Kidney (tissue), 22 donors: ENCODE measurements at places on chromosomes 7 and 10.

DNA sequence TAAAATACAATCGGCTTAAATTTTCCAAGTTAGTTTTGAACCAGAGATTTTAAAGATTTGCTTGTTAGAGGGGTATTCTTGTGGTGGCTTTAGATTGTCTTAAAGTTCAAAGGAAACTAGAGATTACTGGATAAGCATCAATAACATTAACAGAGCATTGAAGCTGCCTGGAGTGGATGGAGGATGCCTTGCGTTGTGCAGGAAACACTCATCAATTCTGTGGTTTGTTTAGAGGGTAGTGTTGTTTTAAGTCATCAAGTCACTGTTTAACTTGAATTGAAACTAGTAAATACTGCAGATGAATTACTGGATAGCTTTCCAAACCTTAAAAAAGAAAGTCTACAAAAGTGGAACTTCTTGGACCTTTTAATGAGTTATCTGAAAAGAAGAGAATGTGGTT is 218.6 kb downstream of the CELF2 start:
- no peak for DNase-seq

GRCh38 chr10:119368991-119369869 is 161.9 kb downstream of the GRK5 start:
- peak; percentile 56 for DNase-seq

- DNase-seq = no peak
These were observed 195.4 kb downstream of the MACC1 start for GRCh38 chr7:20021831-20022230.

GRCh38 chr10:94232711-94233383 is 129.9 kb downstream of the NOC3L start:
- no peak for DNase-seq

DNA sequence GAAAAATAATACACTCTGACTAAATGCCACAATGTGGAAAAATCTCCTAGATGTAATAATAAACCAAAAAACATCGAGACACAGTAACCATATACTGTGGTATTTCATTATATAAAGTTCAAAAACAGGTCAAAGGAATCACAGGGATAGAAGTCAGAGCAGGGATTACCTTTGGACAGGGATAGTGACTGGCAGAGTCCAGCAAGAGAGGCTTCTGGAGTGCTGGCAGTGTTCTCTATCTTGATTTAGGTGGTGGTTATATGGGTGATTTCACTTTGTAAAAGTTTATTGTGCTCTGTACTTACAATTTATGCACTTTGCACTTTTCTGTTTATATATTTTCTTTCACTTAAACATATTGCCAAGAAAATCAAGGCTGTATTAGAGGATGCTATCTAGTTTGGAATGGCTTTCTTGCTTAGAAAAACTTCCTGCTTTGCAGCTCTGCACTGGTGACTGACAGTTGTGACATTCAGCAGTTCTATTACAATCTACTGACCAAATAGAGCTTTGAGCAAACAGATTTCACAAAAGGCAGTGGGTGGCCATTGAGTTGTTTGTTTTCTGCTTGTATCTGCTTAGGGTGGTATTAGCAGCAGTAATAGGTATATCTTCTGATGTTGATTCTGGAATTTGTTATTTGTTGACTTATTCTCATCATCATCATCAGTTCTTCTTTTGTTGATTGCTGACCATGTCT is 263.6 kb upstream of the LRGUK start:
- no peak for DNase-seq

DNA sequence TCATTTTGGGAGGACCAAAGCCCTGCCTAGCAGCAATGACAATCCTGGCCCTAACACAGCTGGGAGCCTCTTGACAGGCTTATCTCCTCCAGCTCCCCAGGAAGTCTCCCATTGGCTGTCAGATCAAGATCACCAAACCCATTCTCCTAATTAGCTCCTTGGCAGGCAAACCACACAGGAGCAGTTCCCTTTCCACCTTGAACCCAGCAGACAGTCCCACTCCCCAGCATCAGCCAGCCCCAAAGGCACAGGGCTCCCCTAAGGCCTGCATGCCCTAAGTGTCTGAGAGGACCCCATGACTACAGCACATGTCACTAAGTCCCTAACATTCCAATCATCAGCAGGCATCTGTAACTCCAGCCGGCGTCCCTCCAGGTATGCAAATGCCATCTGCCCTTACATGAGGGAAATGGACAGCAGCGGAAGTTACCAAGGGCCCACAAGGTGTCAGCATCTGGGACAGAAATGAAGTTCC is 348.5 kb downstream of the KCNMA1 start:
- no peak for DNase-seq

GRCh38 chr10:132383101-132383500 is 13.9 kb upstream of the PWWP2B start:
- peak; percentile 70 for DNase-seq

DNA sequence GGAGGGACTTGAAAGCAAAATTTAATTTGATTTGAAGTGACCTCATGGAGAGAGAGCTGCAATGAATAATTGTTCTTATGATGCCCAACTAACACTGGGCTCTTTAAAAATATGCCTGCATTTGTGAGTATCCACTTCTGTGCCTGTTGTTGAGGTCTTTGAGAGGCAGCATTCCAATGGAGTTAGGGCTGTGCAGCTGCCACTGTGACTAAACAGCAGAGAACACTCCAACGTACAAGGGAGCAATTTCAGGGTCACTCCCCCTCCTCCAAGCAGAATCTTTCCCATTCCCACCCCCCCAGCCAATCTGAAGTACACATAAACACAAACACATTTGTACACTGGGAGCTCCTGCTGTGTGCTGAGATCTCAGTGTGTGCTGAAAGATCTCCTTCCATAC is 28.0 kb upstream of the GSAP start:
- DNase-seq = no peak

DNA sequence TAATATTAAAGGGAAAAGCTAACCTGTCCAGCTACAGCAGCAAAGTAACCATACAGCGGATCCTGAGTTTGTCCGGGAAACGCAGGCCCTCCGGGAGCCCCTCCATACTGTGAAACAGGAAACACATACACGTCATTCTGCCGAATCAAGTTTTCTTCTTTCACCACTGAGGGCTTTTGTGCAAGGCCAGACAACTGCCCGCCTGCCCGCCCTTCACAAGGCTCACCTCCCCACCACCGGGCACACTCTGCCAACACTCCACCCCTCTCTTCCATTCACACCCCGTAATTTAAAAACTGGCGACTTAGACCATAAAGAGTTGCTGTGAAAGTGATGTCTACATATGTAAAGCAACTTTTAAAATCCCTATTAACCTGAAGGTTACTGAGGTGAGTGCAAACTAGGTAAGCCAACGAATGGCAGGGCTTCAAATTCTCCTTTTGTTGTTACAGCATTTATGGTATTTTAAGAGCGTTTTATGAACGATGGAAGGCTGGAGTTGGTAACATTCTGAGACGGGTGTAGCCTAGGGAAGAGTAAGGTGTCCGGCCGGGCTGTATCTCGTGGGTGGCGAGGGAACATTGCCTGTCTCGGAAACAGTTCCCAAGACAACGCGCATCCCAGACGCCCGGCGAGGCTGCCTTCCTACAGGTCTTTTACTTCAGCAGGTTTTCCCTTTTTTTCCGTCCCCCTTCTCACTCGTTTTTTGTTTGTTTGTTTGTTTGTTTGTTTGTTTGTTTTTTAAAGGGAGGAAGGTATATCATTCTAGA is 817 bp downstream of the SRI start:
- DNase-seq = peak; percentile 65

GRCh38 chr7:149317986-149318672 is 56.1 kb downstream of the ZNF783 start:
- no peak for DNase-seq

DNA sequence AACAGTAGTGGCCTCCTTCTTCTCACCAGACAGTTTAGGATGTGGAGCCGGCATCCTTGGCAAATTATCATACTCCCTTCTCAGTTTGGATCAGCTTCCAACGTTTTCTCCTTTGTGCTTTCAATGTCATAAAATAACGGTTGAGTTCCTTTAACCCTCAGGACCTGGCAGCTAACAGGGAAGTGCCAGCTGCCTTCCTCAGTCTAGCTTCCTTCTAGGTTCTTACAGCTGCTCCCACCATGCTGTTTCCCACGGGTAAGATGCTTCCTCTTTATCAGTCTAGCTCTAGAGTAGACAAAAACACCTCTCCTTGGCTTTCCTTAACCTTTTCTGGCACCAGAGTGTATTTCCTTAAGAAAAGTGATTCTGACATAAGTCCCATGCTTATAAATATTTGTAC is 33.2 kb downstream of the BLVRA start:
- DNase-seq = no peak

DNA sequence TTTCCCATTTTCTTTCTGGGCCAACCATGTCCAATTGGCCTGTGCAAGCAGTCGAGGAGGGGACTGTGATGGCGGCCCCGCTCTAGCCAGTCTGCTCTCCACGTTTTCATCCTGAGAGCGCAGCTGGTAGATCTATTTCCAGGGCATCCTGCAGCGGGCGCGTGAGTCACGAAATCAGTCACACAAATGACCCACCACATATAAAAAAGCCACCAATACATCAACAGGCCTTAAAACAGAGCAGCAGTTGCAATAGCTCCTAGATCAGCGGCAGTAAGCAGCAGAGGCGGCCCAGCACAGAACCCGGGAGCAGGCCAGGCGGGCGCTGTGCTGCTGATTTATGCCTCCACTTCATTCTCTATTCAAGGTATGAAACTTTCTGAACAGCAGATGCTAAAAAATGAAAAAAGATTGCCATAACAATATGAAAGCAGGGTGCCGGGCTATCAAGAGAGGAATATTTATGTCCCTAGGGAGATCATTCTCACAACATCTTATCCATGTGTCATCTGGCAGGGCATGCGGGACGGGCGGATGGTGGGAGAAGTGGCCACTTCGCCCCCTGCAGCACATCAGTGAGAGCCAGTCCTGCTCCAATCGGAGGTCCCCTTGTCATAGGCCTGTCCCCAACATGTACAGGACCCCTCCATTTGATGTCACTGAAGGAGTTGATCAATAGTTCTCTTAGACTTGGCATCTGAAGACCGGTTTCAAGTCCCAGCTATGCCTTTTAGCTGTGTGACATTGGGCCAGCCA is 98.0 kb upstream of the GPR26 start:
- DNase-seq = no peak

DNA sequence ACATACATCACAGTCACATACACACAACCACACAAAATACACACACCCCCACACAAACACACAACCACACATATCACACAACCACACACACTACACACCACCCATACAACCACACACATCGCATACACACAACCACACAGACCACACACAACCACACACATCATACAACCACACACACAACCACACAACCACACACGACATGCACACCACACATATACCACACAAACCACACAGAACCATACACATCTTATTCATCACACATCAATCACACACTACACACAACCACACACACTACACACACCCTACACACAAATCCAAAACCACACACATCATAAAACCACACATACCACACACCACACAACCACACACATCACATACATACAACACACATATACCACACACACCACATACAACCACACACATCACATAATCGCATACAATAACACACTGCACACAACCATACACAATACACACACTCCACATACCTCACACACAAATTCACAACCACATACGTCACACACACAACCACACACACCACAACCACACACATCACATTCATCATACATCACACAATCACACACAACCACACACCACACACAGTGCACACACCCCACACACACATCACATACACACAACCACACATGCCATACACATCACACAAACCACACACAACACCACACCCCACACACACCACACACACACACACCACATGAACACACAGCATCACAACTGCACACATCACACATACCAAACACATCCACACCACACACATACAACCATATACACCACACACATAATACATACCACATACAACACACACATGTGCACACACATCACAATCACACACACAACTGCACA is 30.4 kb downstream of the GPRIN2 start:
- DNase-seq = no peak

- no peak for DNase-seq
These were observed 86.5 kb downstream of the NEURL1 start for GRCh38 chr10:103580011-103580410.

GRCh38 chr7:30147223-30147622 is 12.4 kb downstream of the MTURN start:
- DNase-seq = no peak

GRCh38 chr10:128631801-128632241 is 505.6 kb upstream of the MKI67 start:
- peak; percentile 55 for DNase-seq

DNA sequence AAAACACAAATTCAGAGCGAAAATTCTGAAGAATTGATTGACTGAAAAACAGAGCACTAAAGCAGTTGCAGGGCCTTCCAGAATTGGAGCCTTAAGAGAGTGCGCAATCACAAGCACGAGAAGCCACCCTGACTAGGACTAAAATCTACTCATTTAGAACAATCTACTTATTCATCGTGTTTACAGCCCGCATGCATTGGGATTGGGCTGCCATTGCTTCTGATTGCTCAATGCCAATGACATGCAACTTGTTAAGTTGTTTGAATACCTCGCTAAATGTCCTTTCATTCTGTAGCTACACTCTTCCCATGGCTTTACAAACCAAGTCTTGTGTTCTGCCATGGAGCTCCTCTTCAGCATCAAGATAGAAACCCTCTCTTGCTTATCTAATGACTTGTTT is 425.9 kb upstream of the POM121L12 start:
- DNase-seq = no peak

- no peak for DNase-seq
These were observed 28.1 kb upstream of the FAM20C start for GRCh38 chr7:163971-164881.

DNA sequence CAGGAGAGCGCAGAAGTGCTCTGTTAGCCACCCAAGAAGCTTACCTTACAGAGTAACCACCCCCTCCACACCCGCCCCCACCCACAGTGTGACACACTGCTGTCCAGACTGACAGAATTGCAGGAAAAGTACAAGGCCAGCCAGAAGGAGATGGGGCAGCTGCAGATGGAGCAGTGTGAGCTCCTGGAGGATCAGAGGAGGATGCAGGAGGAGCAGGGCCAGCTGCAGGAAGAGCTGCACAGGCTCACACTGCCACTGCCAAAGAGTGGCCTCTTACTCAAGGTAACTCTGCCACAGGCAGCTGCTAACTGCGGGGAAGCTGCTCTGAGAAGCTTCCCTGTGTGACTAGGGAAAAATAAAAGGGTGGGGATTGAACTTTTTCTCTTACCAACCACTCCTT is 17.6 kb downstream of the CCDC136 start:
- DNase-seq = no peak

DNA sequence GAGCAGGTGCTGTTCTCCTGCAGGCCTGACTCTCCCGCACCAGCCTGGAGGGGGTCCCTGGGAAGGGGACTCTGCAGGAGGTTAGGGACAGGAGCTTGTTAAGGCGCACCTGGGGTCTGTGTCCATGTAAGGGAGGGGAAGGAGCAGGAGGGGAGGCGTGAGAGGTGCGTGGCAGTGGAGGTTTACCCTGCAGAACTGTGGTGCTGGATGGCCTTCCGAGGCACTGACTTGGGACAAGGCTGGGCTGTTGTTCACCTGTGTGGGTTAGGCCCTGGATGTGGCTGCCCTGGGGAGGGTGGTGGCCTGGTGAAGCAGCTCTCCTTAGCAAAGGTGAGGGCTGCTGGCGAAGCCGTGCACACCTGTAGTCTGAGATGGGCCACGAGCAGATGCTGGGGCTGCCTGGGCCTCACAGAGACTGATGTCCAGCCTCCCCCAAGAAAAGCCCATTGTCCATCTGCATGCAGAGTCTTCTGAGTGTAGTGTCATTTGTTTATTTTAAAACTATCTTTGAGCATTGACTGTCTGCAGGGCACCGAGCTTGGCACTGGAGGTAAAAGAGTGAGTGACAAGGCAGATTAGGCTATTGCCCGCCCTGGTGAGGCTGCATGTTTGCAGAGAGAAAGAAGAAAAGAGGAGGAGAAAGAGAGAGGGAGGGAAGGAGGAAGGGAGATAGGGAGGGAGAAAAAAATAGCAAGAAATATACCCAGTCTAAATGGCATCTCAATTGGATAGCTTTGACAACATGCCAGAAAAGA is 225.3 kb downstream of the GLRX3 start:
- no peak for DNase-seq
